ENCODE measurements at places on chromosomes 3 and 15.

GRCh38 chr15:85108136-85108535 is 126.5 kb downstream of the PDE8A start:
- DNase-seq = no peak

DNA sequence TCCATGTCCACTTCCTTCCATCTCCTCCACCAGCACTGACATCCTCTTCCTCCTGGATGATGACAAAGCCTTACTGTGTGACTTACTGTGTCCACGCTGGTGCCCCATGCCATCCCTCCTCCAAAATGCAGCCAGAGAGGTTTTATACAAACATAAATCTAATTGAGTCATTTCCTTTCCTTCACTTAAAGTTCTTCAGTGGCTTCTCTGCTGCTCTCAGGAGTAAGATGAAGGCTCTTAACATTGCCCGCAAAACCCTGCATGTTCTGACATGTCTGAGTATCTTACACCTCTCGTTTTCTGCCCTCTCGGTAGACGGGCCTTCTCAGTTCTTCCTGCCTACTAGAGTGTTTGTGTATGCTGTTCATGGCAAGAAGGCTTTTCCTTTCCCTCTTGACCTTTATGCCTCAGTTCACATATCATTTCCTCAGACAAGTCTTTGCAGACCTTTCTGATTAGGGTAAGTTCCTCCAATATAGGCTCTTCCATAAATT is 175.5 kb downstream of the CFAP20DC start:
- DNase-seq = no peak

DNA sequence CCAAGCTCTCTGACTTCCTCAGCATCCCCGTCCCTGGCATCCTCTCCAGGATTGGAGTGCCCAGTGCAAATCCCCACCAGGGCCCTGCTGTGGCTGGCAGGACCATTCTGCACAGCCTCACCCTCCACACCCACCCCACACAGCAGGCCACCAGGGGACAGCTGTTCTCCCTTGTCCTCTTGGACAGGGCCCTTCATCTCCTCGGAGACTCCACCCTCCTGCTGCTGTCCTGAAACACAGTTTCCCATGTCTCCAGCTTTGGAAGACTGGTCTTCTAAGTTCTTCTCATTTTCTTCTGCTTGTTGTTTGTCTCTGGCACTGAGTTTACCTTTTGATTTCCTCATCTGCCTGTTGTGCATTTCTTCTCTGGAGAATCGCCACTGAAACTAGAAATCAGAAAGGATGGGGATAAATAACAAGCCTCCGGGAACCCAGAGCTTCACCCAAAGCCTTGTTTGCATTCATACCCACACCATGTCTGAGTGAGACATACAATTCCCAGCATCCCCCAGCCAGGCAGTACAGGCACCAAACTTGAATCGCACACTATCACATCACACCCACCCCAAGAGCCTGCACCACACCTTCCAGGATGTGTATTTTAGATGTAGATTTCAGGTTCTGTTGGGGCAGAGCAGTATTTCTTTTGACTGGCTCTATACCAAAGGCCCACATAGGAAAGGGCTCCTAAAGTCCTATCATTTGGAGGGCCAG is 52.0 kb downstream of the OXNAD1 start:
- DNase-seq = peak; percentile 1

GRCh38 chr15:69170597-69170996 is 10.2 kb downstream of the GLCE start:
- DNase-seq = no peak

- no peak for DNase-seq
Measured at GRCh38 chr3:127022849-127023248, 39.9 kb downstream of the PLXNA1 start.

GRCh38 chr3:347581-347980 is 151.0 kb downstream of the CHL1 start:
- no peak for DNase-seq

DNA sequence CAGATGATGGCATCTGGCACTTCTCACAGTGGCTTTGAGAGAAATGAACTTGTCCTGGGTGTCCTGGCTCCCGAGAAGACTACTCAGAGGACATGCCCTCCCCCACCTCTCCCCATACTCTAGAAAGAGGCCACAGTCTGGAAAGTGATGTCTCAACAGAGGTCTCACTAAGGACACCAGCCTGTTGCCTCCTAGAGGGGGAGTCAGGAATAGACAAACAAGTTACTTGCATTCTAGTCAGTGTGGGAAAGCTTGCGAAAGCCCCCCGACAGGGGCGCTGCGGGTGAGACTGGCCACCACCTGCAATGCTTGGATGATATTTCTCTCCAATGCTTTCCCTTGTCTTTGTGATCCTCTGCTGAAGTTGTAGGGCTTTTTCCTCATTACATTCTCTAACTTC is 17.2 kb downstream of the B4GALT4 start:
- DNase-seq = no peak

DNA sequence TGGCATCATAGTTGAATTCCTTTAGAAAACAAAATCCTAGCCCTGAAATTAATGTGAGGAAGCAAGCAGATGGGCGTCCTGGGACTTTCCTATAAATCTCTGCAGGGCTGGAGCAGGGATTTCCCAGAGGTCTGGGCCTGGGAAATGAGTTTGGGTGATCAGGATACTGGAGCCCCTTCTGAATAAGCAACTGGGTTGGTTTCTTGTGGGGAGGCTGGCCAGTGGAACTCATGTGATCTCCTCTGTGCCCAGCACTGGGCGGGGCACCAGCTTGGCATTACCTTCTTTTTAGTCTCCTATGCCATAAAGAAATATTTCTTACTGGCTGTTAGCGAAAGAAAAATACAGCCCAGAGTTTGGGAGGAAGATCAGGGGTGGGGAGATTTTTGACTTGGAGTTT is 1.7 kb downstream of the THSD4 start:
- DNase-seq = no peak

- DNase-seq = peak; percentile 81
Measured at GRCh38 chr3:197541756-197542539, 13.8 kb downstream of the BDH1 start.

GRCh38 chr15:72534523-72534922 is 60.4 kb downstream of the ARIH1 start:
- no peak for DNase-seq

DNA sequence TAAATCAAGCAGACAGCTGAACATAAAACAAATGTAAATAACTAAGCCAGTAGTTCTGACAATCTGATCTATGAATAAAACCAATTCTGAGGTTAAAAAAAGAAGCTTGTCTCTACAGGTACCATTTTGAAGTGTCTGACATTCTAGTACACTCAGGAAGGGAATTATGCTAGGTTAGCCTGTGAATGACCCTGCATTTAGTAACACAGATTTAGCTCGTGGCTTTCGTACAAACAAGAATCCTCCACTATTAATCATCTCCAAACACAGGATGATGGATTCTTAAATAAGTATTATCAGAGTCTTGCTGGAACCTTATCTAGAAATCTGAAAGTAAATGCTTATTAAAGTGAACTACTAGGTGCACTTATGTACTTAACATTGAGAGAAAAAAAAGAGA is 1120.1 kb downstream of the ROBO1 start:
- no peak for DNase-seq

GRCh38 chr3:115341208-115341607 is 194.1 kb upstream of the ZBTB20 start:
- peak; percentile 68 for DNase-seq

GRCh38 chr3:120730576-120731542 is 11.5 kb downstream of the RABL3 start:
- no peak for DNase-seq

GRCh38 chr3:112647122-112647521 is 6.2 kb upstream of the CCDC80 start:
- peak; percentile 74 for DNase-seq

- no peak for DNase-seq
Measured at GRCh38 chr3:58011580-58011979, 3.4 kb downstream of the FLNB start.

DNA sequence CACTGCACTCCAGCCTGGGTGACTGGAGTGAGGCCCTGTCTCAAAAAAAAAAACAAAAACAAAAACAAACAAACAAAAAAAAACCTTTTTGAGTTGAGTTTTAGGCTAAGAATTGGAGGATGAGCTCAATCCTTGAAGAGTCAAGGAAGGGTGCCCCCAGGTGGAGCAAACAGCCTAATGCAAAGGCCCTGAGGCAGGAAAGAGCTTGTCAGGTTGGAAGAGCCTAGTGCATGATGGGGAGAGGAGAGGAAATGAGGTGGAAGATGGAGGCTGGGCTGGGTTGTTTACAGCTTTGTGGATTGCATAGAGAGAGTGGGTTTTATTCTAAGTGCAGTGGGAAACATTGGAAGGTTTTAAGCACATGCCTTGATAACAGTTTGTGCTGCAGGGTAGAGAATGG is 2.1 kb upstream of the SNX22 start:
- no peak for DNase-seq

GRCh38 chr3:46835054-46835453 is 28.2 kb downstream of the MYL3 start:
- DNase-seq = no peak

DNA sequence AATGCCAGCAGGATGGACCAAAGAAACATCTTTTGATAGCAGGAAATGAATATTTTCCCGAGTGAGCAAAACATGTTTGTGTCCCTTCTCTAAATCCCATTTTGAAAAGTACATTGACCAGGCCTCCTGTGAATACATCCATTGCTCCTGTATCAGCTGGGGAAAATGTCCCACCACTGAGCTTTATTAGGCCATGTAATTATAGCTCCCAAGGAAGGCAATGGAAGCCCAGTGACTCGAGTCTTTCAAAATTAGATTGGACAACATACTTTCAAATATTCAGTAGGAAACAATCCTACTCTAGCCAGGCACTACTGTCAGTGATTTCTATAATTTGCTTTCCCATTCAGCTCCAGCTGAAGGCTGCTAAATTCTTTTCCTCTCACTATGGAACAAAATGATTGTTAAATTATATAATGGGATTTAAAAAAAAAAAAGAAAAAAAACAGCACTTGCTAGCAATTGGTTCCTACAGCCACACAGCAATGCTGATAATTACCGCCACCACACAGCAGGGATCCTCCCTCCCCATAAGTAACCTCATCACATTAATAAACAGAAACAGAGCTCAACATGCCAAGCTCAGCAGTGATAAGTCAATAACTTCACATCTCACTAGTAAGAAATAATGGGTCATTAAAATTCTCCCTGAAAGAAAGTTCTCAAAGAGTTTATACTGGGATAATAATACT is 172.4 kb upstream of the SLC2A2 start:
- no peak for DNase-seq

DNA sequence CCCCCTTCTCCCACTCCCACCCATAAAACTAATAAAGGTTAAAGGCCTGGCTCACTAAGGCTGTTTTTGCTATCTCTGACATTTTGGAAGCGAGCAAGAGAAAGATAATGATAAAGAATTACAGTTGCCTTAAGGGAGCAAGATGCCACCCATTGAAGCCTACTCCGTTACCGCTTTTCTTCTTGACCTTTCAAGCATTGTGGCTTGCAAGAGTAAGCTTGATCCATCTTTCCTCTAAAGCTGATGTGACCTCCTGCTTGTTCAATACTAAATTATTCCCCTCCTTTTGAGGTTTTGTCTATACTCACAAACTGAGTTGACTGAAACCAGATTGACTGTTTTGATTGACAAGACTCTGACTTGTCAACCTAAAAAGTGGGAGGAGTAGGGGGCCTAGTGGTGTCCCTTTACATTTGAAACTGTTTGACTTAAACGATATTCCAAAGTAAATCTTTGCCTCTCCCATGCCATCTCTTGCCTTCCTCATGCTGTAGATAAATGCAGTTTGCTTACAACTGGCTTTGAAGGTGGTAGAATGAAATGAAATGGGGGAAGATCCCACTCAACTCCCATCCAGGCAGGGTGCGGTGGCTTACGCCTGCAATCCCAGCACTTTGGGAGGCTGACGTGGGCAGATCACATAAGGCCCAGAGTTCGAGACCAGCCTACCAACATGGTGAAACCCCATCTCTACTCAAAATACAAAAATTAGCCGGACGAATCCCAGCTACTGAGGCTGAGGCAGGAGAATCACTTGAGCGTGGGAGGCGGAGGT is 8.0 kb downstream of the TRIM71 start:
- no peak for DNase-seq

GRCh38 chr3:150236316-150237082 is 171.6 kb upstream of the TSC22D2 start:
- DNase-seq = no peak

- DNase-seq = no peak
Measured at GRCh38 chr15:55741833-55742497, 987 bp downstream of the PRTG start.
